ENCODE measurements at places on chromosomes 4 and X. TPM values are rescaled to one million over a fixed set of nuclear protein-coding genes. Genes with fewer than 3 reads are reported as not detected.

DNA sequence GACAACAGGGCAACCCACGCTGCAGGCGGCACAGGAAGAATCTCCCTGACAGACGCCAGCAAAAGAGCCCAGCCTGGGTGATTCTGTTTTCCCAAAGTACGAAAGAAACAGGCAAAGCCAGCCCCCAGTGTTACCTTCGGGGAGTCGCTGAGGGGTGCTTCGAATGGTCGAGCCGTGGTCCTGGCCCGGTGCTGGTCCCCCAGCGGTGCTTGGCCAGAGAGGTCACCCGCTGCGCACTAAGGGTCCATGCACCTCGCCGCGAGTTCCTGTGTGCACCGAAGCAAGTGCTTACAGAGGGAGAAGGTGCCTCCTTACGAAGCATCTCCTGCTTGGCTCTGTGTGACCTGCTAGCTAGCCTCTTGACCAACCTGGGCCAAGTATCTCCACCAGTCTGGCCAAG lies 77.1 kb downstream of the HMX1 start:
- DNase-seq, result no peak

- no peak for DNase-seq
These were observed 127.8 kb upstream of the METTL14 start for GRCh38 chr4:118557298-118557851.

DNA sequence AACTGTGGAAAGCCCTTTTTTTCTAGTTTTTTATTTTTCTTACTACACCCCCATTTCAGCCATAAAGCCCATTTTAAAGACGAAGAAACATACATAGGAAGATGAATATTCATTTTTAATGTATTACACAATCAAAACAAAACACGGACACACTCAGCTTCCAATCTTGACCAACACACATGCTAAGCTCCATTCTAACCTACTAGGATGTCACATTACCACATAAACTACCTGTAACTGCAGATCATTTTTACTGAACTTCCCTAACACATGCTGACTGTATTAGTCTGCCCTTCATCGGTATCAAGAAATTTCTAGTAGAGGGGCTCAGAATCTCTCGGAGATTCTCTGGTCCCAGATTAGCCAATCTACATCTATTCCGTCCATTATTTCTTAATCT lies 1.8 kb downstream of the CCNI start:
- peak; percentile 13 for DNase-seq

GRCh38 chr4:102824398-102824797 lies 3.0 kb downstream of the UBE2D3 start:
- no peak for DNase-seq

DNA sequence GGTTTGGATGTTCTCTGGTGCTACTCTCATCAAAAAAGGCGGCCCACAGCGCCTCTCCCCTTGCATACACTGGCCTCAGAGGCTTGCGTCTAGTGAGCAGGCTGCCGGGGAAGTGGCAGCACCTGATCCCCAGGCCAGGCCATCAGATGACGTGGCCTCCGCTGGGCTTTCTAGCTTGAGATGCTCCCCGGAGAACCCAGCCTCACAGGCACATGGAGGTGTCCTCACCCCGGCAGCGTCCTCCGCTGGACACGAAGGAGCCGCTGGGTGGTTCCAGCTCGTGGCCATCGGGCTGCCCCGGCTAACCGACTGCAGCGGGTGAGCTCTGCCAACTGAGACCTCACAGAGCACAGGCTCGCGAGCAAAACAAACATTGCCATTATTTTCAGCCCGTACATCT lies 12.8 kb downstream of the IRAK1 start:
- DNase-seq, result no peak

DNA sequence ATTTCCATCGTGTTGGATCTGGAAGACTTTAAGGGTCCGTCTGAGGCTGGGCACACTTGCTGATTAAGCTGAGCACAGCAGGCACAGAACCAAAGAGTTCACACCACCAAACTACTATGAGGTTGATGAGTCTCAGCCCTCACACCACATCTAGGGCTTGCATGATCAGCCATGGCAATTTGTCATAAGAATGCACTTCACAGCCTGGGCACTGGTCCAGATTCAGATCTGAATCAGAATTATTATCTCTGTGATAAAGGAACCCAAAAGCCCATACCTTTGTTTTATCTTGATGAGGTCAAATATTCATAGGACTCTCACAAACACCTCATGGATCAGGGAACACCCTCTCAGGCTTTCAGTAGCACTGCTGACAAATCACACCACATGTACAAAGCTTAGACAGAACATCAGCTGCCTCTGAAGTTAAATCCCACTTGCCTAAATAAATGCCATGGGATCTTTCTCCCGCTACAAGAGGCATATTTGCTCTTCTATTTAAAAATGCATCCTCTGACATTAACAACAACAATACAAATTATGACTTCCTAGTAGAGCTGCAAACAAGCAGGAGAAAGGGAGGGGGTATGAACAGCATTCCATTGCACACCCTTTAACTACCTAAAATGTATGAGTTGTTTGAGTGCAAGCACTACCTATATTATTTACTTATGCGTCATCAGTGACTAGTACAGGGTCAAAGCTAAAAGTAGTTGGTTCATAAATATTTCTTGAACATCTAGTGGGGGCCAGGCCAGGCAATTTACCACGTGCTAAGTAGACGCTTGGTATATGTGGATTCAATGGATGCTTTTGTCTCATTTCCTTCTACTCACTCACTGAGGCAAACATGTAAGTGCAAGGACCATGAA lies 186.3 kb upstream of the FGF13 start:
- DNase-seq, result no peak

DNA sequence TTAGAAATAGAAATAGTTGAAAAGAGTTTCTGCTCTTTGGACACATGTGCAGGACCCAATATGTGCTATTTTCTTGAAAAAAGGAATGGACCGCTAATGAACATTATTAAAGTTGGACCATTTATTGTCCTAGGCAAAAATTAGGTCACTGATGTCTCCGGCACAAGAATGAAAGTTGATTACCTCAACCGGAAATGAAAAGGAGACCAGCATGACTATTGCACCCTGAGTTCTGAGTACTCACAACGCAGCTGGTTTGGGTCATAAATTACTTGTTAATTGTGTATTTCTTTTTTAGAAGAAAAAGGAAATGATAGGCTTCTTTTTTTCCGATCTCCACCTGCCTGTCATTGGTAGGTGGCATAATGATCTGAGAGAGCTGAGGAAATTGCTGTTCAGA lies 232.7 kb downstream of the ARHGAP24 start:
- DNase-seq, result no peak

- peak; percentile 61 for DNase-seq
These were observed 531 bp downstream of the DGKQ start for GRCh38 chr4:972651-973424.

- peak; percentile 25 for DNase-seq
These were observed 62.8 kb upstream of the EGFL6 start for GRCh38 chrX:13506574-13506973.

DNA sequence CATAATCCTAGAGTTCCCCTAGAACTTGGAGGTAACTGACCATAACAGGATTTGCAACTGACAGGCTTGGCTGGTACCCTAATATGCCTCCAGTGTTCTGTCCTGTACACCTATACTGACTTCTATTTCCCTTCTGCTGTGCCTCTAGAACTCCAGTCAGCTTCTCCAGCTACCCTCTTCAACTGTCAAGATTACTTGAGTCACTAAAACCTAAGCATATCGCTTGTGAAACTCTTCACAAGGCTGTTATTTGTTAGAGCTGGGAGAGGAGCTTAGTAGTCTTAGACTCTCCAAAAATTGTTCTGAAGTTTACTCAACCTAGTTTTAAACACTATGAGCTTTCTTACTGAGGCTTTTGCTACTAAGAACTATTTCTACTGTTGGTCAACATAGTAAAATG lies 52.0 kb downstream of the CCNG2 start:
- no peak for DNase-seq

DNA sequence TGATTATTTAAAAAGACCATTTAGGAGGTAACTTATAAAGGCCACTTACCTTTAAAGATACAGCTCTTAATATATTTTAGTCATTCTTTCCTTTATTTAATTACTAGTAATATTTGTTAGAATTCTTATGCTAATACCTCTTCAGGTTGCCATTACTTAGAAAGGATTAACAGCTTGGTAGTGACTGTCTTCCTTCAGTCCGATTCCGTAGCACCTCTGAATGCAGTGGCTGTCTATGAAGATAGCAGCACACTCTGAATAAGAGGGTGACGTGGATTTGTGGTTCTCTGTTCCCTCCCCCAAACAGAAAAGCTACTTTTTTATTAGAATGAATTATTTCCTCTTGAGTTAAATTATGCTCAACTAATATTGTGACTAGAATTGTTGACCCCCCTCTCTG lies 92.6 kb upstream of the TENM3 start:
- no peak for DNase-seq

GRCh38 chr4:8763966-8764901 lies 107.4 kb downstream of the HMX1 start:
- DNase-seq, result no peak

DNA sequence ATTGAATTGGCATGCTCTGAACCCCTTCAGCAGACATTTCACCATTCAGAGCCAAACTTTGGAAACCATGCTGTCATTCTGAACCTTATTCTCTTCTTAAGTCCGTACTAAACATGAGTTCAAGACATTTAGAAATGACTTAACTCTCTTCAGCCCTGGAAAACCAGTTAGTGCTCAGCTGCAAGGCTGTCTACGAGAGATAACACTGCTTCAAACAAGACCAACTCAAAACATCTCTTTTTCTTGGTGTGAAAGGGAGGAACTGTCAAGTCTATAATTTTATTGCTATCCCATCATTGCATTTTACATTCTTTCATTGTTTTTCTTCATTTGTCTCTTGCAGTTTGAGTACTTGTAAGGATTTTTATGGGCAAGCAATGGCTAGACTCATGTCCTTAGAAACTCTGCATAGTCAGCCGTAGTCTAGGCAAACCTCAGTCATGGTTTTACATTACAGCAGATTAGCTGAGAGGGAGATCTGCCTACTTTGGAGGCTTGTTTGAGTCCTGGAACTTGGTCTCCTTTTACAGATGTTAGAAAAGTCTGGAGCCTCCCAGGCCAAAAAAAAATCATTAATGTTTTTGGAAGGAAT lies 120.6 kb upstream of the JADE1 start:
- no peak for DNase-seq

DNA sequence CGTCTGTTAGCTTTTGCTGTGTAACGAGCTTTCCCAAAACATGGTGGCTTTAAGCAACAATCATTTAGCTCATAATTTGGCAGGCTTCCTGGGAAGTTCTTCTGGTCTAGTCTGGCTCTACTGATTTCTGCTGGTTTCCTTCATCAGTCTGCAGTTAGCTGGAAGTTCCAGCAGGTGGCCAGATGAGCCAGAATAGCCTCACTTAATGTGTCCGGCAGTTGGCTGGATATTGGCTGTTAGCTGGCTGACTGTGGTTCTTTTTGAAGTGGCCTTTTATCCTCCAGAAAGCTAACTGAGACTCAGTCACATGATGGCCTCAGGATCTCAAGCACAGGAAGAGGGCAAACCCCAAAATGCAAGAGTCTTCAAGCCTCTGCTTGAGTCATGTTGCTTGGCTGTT lies 34.9 kb downstream of the FTHL17 start:
- no peak for DNase-seq

- DNase-seq, result no peak
These were observed 18.3 kb upstream of the HHIP start for GRCh38 chr4:144627663-144628076.

- no peak for DNase-seq
These were observed 97.9 kb downstream of the GC start for GRCh38 chr4:71685975-71686374.

DNA sequence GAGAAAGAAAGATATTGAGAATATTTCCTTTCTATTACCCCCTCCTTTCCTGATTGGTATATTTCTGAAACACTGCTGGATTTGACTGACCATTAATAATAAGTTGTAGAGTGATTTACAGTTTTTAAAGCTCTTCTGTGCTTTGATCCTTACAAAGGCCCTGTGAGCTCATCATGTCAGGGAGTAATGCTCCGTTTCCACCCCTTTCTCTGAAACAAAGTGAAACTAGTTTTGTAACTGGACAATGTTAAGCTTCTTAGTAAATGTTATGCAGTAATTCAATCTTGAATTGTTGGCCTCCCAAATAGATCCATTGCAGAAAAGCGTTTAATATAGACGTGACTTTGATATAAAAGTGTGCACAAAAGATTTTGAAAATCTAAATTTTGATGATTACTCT lies 190.1 kb upstream of the GNPDA2 start:
- no peak for DNase-seq

GRCh38 chr4:24889991-24890390 lies 22.9 kb downstream of the CCDC149 start:
- DNase-seq, result no peak

The YY2 gene
- 0.61 TPM for total RNA-seq

The AKAP14 gene
- not detected for total RNA-seq

The AMTN gene
- not detected for total RNA-seq

The TLR6 gene
- 7.7 TPM for total RNA-seq

The HSD17B13 gene
- 0.86 TPM for total RNA-seq

The GRID2 gene
- total RNA-seq, result not detected

The SCML2 gene
- 0.85 TPM for total RNA-seq

The CTAG1B gene
- total RNA-seq, result not detected

The NRK gene
- 0.12 TPM for total RNA-seq

The CYBB gene
- 1.1 TPM for total RNA-seq

The CENPVL1 gene
- total RNA-seq, result not detected

The PABPC1L2B gene
- total RNA-seq, result not detected

The LGI2 gene
- total RNA-seq, result not detected

The CFI gene
- not detected for total RNA-seq

The MAGEA2 gene
- total RNA-seq, result not detected

The BST1 gene
- 0.55 TPM for total RNA-seq

The HUWE1 gene
- 202 TPM for total RNA-seq

The CXCR3 gene
- total RNA-seq, result 17.6 TPM

The LIAS gene
- total RNA-seq, result 22.8 TPM

The ANK2 gene
- total RNA-seq, result 0.62 TPM
